ENCODE measurements at places on chromosomes 11 and 22.

GRCh38 chr22:40426594-40427333 lies 56.4 kb downstream of the SGSM3 start:
- DNase-seq = peak; percentile 16

DNA sequence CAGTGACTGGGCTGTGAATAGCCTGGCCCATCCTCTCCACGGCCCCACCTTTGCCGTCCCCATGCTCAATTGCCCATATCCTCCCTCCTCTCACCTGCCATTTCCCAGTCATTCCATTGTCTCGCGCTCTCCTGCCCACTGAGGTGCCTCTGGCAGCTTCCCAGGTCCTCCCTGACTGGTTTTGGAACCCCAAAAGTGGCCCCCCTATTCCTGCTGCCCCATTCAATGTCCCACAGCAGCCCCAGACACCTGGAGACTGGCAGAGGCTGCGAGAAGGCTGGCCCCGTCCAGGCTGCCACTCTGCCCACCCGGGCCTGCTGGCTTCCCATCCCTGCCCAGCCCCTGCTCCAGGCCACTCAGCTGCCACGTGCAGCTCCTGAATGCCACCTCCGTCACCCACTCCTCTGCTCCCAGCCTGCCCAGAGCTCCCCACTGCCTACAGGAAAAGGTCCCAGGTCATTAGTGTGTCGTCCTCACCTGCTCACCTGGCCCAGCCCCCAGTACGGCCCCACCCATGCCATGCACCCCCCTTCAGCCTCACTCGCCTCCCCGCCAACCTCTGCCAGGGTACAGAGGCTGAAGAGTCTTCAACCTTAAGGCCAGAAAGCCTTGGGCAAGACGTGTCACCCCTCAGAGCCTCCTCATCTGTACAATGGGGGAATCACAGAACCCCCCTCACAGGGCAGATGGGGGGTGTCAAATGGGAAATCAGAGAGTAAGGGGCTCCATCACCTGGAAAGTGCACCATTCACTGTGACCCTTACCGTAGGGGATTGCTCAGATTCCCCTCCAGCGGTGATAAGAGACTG lies 37.5 kb downstream of the KCNJ4 start:
- no peak for DNase-seq

DNA sequence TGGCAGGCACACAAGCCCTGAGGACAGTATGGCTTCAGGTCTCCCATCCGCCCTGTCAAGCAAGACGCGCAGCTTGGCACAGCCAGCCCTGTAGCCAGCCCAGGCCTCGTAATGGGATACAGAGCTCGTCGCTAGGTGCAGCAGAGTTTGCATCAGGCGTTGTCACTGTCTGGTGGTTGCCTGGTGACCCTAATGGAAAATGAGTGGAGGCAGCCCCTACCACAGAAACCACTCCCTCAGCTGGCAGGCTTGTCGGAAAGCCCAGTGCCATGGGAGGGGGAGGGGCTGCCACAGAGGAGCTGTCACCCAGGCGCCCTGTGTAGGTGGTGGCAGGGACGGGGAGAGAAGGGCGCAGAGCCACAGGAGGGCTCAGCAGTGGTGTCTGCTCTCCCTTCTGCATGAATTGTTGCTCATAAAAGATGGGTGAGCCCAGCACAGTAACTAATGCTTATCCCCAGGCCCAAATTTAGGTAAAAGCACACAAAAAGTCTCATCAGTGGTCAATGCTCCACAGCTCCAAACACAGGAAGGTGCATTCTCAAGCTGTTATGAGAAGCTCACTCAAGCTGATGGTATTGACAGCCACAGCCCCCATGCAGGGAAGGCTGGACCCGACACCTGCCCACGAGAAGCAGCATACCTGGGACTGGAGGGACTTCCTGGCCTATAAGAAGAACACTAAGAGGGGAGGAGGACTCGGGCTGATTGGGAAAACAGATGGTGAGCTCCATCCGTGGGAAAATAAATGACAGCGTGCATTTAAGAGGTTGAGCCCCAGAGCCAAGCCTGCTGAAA lies 164.6 kb downstream of the ETS1 start:
- DNase-seq = no peak

- no peak for DNase-seq
Measured at GRCh38 chr11:1402355-1403077, 12.8 kb downstream of the BRSK2 start.

GRCh38 chr11:79090191-79090705 lies 350.6 kb downstream of the TENM4 start:
- DNase-seq = no peak

DNA sequence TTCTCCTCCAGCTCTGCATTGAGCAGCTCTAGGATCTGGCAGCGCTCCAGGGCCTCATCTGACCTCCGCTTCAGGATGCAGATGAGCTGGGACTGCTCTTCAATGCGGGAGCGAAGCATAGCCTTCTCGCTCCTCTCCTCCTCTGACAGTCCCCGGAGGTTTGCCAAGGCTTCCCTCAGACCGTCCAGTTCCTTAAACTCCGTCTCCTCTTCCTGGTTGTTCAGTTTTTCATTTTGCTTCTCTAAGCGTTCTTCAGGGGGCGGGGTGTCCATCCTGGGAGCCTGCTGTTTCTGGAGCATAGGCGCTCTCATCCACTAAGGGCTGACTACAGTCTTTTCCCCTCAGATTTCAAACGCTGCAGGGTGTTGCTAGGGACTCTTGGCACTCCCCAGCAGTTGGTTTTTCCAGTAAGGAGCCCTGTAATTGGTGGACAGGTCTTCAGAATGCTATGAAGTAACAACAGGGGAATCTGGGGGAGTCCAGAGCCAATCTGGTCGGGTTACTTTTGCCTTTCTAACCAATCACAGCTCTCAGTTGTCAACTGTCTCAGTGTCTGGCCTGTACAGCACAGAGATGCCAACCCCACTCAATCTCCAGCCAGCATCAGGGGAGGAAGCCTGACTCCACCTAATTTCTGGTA lies at the start of gene CCDC89:
CCDC89 (minus strand) TSS at position 376 of the 640 bp plus-strand sequence; CDS start at position 311, 65 bp downstream.
- DNase-seq = no peak

GRCh38 chr11:70871881-70872280 lies 380.5 kb downstream of the SHANK2 start:
- no peak for DNase-seq

- DNase-seq = no peak
Measured at GRCh38 chr11:1129143-1129610, 28.6 kb upstream of the MUC5AC start.

DNA sequence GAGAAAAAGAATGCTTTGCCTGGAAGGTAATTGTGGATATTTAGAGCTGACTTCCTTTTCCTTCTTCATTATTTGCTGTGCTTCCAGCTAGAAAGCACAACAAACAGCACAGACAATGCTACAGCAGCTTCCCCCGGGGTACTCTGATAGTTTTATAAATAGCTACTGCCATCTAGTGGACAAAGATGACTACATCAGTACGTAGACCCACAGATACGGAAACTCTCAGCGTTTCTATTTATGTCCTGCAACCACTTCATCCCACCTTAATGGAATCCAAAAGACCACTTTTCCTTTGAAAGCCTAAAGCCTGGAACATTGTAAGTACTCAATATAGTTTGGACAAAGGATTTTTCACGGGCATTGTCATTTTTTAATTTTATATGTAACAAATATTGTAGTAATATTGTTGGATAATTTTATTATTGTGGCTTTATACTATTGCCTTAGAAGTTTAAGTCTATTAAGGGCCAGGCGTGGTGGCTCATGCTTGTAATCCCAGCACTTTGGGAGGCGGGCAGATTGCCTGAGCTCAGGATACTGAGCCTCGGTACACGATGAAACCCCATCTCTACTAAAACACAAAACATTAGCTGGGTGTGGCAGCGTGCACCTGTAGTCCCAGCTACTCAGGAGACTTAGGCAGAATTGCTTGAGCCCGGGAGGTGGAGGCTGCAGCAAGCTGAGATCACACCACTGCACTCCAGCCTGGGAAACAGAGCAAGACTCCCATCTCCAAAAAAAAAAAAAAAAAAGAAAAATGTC lies 7.5 kb downstream of the HSPA8 start:
- peak; percentile 58 for DNase-seq

- no peak for DNase-seq
Measured at GRCh38 chr11:131899950-131900580, 529.6 kb downstream of the NTM start.

Measured in NCI-H1930 (cell line).